OCI-LY7 (cell line): ENCODE measurements at places on chromosomes 4 and X. TPM values are rescaled to one million over a fixed set of nuclear protein-coding genes. Genes with fewer than 3 reads are reported as not detected.

Gene ANKRD37
- total RNA-seq, result 6.4 and 14.1 TPM in 2 replicates

Gene FGFBP1
- total RNA-seq, result not detected in 2 replicates

Gene EPGN
- not detected in 2 replicates for total RNA-seq

Gene FRG2
- total RNA-seq, result not detected in 2 replicates

Gene CXCL11
- 0.40 TPM in 1 of 2 replicates, not detected in the other for total RNA-seq

Gene FTHL17
- not detected in 2 replicates for total RNA-seq

Gene ESX1
- total RNA-seq, result not detected in 2 replicates

Gene ADAMTS3
- total RNA-seq, result not detected in 2 replicates

Gene ATG4A
- total RNA-seq, result 9.9 and 11.6 TPM in 2 replicates

Gene EDA2R
- 3.7 and 4.8 TPM in 2 replicates for total RNA-seq

Gene PPP2R2C
- total RNA-seq, result not detected in 2 replicates

Gene SLC2A9
- not detected in 2 replicates for total RNA-seq

Gene HAND2
- not detected in 2 replicates for total RNA-seq

Gene PNMA5
- not detected in 2 replicates for total RNA-seq

Gene CD40LG
- not detected in 2 replicates for total RNA-seq

Gene MTTP
- total RNA-seq, result 0.57 and 0.77 TPM in 2 replicates

Gene GNRHR
- total RNA-seq, result not detected in 2 replicates

Gene TXK
- total RNA-seq, result 0.11 and 0.41 TPM in 2 replicates

Gene SUPT20HL2
- not detected in 2 replicates for total RNA-seq

Gene ZNF280C
- total RNA-seq, result 10.8 and 12.5 TPM in 2 replicates

Gene EPHA5
- total RNA-seq, result not detected in 2 replicates

Gene CITED1
- total RNA-seq, result 0.49 TPM in 1 of 2 replicates, not detected in the other

Gene TKTL1
- total RNA-seq, result 0.78 TPM in 1 of 2 replicates, not detected in the other

Gene MTMR8
- total RNA-seq, result 5.9 and 6.4 TPM in 2 replicates

Gene KCNIP4
- total RNA-seq, result not detected in 2 replicates

Gene UFSP2
- total RNA-seq, result 30.9 and 37.6 TPM in 2 replicates

Gene EGFL6
- total RNA-seq, result not detected in 2 replicates

Gene STK32B
- total RNA-seq, result not detected in 2 replicates

Gene ZDHHC15
- total RNA-seq, result not detected in 2 replicates

Gene NPY5R
- not detected in 2 replicates for total RNA-seq

Gene AVPR2
- 0.46 TPM in 1 of 2 replicates, not detected in the other for total RNA-seq

Gene TSC22D3
- 28.4 and 29.3 TPM in 2 replicates for total RNA-seq

Gene BRS3
- total RNA-seq, result not detected in 2 replicates

Gene GALNTL6
- not detected in 2 replicates for total RNA-seq

Gene NALF2
- 7.7 TPM in 2 replicates for total RNA-seq

Gene SH3RF1
- total RNA-seq, result not detected in 2 replicates

Gene USP17L25
- not detected in 2 replicates for total RNA-seq

Gene ARR3
- not detected in 2 replicates for total RNA-seq

Gene HERC5
- not detected in 2 replicates for total RNA-seq

Gene CFP
- total RNA-seq, result 4.1 and 4.2 TPM in 2 replicates

Gene VCX2
- total RNA-seq, result not detected in 2 replicates

Gene UGT8
- total RNA-seq, result 18.5 and 20.7 TPM in 2 replicates

Gene CYP4V2
- 10.8 and 12.5 TPM in 2 replicates for total RNA-seq

Gene MAGEH1
- 10.4 and 10.8 TPM in 2 replicates for total RNA-seq

Gene MAGEB17
- total RNA-seq, result not detected in 2 replicates
